ENCODE measurements at places on chromosomes 1 and 21.

DNA sequence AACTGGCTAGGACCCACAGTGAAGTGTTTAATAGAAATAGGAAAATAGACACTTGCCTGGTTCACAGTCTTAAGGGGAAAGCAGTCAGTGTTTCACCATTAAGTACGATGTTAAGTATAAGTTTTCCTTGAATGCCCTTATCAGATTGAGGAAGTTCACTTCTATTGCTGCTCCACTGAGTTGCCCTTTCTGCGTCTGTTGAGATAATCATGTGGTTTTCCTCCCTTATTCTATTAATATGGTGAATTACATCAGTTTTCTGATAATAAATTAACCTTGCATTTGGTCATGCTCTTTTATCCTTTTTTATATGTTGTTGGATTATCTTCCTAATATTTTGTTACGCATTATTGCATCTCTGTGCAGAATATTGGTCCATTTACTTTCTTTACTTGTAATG, 21.4 kb downstream of the UTS2 start:
- DNase-seq = no peak

GRCh38 chr1:116496380-116496779, 74.4 kb downstream of the CD58 start:
- DNase-seq = no peak

DNA sequence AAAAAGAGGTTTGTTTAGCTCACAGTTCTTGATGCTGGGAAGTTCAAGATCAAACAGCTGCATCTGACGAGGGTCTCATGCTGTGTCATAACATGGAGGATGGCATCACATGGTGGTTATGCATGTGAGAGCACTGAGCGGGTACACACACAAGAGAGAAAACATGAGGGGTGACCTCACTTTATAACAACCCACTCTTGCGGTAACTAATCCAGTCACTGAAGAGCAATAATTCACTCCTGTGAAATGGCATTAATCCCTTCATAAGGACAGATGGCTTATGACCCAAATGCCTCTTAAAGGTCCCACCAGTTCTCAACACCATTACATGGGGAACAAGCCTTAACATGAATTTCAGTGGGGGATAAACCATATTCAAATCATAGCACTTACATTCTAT, 23.2 kb upstream of the CHIT1 start:
- DNase-seq = no peak

- DNase-seq = no peak
These were observed at the start of gene MTMR11 for GRCh38 chr1:149936170-149936991. MTMR11 (minus strand) TSS chr1:149936879; CDS start chr1:149936647, 232 bp downstream.

- no peak for DNase-seq
These were observed 30.6 kb downstream of the IARS2 start for GRCh38 chr1:220124542-220124941.

GRCh38 chr1:66575739-66576138, 41.8 kb downstream of the SGIP1 start:
- DNase-seq = no peak

DNA sequence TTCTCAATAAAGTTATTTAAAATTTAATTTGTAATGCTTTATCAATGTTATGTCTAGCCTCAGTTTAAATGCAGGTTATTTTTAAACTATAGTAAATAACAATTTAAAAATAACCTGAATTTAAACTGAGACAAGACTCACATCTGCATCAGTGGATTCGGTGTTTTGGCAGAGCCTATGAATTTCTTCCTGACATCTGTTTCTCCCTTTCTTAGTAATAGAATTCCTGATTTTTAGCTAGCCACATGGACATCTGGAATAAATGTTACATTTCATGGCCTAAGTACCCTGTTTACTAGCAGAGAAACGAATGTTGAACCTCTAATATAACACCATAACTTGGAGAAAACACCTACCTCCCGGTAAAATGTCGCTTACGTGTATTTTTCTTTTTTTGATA, 1141.6 kb upstream of the ADGRL2 start:
- no peak for DNase-seq

DNA sequence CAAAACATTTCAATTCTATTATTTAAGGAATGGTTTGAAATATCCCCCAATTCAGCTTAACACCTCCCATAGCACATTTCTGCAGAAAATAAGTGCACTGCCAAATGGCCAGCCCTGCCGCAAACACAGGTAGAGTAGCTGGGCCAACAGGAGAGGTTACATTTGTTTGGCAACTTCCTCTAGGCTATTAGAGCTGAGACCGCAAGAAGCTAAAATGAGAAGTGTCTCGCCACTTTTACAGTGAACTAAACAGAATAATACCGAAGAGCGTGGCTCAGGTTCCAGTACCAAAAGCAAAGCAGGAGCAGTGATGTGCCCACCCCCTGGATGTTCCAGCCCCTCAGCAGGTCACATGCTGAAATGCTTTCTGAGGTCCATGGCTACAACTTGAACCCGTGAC, 154.5 kb upstream of the PKN2 start:
- no peak for DNase-seq

DNA sequence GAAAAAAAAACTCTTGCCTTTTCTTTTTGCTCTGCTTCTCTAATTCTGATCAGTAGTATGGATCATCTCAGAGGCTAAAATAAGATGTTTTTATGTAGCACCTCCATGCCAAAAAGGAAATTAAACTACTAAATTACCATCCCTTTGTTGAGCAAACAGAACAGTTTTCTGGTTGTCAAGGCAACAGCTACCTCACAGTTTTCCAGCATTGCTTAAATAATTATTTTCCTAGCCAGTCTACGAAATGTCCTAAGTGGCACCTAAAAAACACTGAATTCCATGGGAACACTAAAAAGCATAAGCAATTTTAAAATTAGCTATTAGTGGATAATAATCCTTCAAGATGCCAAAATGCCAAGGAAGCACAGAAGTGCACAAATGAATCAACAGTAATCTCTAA, 61.7 kb downstream of the ARID4B start:
- DNase-seq = no peak

DNA sequence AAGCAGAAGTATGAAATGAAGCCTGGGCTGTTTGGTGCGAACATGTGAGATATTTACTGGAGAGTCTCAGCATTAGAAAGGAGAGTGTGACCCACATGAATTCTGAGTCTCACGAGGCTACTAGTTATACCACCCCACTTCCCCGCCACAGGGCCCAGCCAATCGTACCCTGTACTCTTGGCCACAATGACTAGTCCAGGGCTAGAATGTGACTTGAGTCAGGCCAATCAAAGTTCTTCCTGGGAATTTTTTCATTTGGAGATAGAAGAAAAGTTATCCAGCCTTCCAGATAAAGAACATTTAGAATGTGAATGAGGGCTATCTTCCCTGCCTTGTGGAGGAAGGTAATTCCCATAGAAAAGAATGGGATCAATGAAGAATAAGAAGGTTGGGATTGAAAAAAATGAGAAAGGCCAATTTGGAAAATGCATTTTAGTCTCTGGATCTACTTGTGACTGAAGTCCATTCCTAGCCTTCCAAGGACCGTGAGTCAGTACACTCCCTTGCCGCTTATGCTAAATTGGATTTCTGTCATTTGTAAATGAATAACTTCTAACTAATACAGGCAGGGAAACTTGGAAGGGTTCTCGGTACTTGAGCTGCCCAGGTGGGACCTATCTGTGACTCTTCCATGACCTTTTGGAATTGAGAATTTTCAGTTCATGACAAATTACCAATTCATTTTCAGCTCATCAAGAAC, 12.3 kb upstream of the RIMKLA start:
- no peak for DNase-seq

GRCh38 chr1:41774471-41774990, 144.2 kb downstream of the HIVEP3 start:
- DNase-seq = no peak

- peak; percentile 39 for DNase-seq
These were observed 4.1 kb downstream of the AXDND1 start for GRCh38 chr1:179369751-179370341.

GRCh38 chr21:46061950-46062349, 36.0 kb upstream of the COL6A2 start:
- DNase-seq = no peak

- no peak for DNase-seq
These were observed 16.9 kb downstream of the CTH start for GRCh38 chr1:70427976-70428375.

GRCh38 chr1:180670681-180671080, 38.9 kb downstream of the XPR1 start:
- no peak for DNase-seq

DNA sequence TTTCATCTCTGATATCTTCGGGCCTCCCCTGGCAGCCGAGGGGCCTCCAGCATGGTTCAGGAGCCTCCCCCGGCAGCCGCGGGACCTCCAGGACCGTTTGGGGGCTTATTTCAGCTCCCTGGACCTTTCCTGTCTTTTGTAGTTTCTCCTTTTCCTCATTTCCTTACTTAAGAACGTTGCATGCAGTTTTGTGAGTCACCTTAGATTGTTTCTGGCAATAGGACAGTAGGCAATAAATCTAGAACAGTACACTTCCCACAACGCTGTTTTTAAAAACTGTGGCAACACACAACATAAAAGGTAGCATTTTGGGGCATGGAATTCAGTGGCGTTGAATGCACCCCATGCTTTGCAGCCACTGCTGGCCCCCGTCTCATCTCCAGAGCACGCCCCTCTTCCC, 24.4 kb downstream of the FAAP20 start:
- DNase-seq = no peak

GRCh38 chr1:18951818-18952391, 4.6 kb downstream of the IFFO2 start:
- DNase-seq = peak; percentile 84

- DNase-seq = no peak
These were observed 162.3 kb upstream of the ADAMTS5 start for GRCh38 chr21:27129215-27129614.

GRCh38 chr1:12059722-12060464, 3.2 kb upstream of the TNFRSF8 start:
- no peak for DNase-seq

DNA sequence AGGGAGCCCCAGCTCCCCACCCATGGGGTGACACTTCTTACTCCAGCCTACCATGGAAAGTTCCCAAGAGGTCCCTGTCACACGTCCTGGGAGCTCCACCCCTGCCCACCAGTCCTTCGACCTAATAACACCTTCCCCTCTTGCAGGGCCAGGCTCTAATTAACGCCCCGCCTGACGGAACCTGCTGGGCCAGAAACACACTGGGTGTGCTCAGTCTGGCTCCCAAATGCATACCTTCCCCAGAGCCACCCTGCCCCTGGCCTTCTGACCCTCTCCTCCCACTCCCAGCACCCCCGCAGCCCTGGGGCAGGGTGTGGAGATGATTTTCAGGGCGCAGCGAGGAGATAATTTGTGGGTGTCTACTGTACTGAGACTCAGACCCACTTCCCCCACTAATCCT, 20.6 kb downstream of the PGLYRP3 start:
- DNase-seq = no peak

DNA sequence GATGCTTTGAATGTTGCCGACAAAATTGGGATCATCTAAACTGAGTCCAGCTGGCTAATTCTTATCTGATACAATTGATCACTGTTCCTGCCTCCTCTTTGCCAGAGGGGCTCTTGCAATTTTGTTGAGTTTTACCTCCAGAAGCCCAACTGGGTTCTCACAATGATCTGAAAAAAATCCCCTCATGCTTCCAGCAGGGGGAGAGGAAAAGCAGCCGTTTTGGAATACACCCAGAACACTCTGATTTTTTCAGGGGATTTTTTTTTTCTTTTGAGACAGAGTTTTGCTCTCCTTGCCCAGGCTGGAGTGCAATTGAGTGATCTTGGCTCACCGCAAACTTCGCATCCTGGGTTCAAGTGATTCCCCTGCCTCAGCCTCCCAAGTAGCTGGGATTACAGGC, 13.9 kb upstream of the RERE start:
- DNase-seq = no peak

- no peak for DNase-seq
These were observed 177.7 kb downstream of the URB2 start for GRCh38 chr1:229803626-229804217.

- no peak for DNase-seq
These were observed 8.8 kb downstream of the KCND3 start for GRCh38 chr1:111980686-111981085.

GRCh38 chr1:202162418-202163280, 2.2 kb upstream of the PTPN7 start:
- no peak for DNase-seq

DNA sequence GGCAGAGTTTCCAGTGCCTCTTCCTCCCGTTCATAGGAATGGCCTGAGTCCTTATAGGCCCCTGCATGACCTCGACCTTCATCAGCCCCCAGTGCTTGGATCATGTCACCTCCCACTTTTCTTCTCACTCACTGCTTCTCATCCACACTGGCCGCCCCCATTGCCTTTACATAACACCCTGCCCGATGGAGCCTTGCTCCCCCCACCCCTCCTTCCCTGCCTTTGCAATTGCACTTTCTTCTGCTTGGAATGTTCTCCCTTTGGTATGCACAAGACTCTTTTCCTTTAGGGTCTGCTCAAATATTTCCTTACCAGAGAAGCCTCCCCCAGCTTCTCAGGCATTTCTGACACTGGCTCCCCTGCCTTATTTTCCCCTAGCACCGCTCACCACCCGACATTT, 125.2 kb upstream of the KCNJ6 start:
- no peak for DNase-seq

All from central memory CD8-positive, alpha-beta T cell (primary cell).